ENCODE measurements at places on chromosomes 7 and 10. TPM values are rescaled to one million over a fixed set of nuclear protein-coding genes. Genes with fewer than 3 reads are reported as not detected.

Gene NRAP
- not detected for total RNA-seq

- H3K4me3 ChIP-seq, result no peak overlapping the region
- peaks cover 10% of the 10 kb centered on the region for H3K27me3 ChIP-seq
- DNase-seq, result no peak
- peaks cover 12% of the 10 kb centered on the region for H3K4me1 ChIP-seq
These were observed 78.8 kb upstream of the CPXM2 start for GRCh38 chr10:123970207-123970926.

GRCh38 chr7:151432658-151433521 is 7.1 kb downstream of the CRYGN start:
- DNase-seq, result no peak
- no peak overlapping the region for H3K4me3 ChIP-seq
- H3K27ac ChIP-seq, result no peak overlapping the region
- H3K36me3 ChIP-seq, result no peaks in the 10 kb centered on the region

DNA sequence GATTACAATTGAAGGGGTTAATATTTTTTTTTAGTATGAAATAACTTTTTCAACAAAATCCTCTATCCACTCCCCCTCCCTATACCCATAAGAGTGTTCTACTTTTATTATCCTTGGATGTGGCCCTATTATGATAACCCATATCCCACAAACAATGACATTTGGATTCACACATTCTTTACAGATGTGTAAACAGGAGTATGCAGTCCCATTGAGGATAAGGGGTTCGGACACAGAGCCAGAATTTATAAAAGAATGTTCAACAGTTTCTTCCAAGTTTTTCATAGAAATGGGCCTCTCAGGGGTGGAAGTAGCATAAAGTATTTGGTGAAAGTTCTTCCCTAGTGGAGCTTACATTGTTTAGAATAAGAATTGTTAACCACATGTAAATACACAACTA is 16.1 kb upstream of the PCLO start:
- DNase-seq, result no peak
- no peaks in the 10 kb centered on the region for H3K4me1 ChIP-seq
- H3K36me3 ChIP-seq, result peaks cover 7% of the 10 kb centered on the region
- no peak overlapping the region for H3K27ac ChIP-seq
- H3K27me3 ChIP-seq, result peaks cover 1% of the 10 kb centered on the region
- no peak overlapping the region for H3K4me3 ChIP-seq

Gene SH2B2
- 11.6 TPM for total RNA-seq

Gene RBP3
- total RNA-seq, result not detected

GRCh38 chr10:454860-455259 is 234.6 kb downstream of the DIP2C start:
- DNase-seq, result no peak
- peaks cover 51% of the 10 kb centered on the region for H3K4me1 ChIP-seq
- peaks cover 16% of the 10 kb centered on the region for H3K27me3 ChIP-seq
- H3K4me3 ChIP-seq, result no peak overlapping the region

DNA sequence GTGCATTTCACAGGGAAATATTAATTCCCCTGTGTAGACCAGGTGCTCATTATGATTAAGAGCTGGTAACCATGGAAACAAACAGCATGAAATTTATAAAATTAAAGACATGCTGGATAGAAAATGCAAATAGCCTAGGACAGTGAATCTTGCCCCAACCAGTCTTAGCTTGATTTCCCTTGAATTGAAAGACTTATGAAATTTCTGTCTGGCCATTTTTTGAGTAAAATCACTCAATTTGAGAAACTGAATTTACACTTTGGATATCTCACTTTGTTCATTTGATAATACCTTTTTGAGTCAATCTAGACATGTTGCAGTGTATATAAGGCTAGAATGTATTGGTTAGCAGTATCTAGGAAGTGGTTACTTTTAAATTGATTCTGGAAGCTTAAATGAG is 4.4 kb upstream of the SMIM30 start:
- no peak for DNase-seq
- H3K27ac ChIP-seq, result no peak overlapping the region
- H3K4me1 ChIP-seq, result peaks cover 1% of the 10 kb centered on the region
- no peaks in the 10 kb centered on the region for H3K36me3 ChIP-seq
- H3K4me3 ChIP-seq, result no peak overlapping the region
- no peaks in the 10 kb centered on the region for H3K27me3 ChIP-seq

DNA sequence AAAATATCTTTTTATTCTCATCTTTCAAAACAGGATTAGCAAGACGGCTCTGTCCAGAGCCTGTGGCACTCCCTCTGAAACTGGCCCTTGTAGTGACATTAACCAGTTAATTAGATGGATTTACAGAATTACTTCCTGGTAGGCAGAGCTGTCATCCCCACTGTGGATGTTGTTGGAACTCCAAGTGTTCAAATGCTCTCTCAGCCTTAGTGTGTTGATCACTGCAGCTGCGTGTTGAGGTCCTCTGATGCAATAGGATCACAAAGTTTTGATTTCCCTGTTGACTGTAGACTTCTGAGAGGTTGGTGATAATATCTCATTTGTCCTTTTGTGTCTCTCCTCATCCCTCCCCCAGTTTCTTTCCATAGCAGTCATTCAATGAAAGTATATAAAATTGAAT is 117.3 kb upstream of the CDK6 start:
- H3K27ac ChIP-seq, result no peak overlapping the region
- H3K36me3 ChIP-seq, result peaks cover 8% of the 10 kb centered on the region
- H3K4me1 ChIP-seq, result no peaks in the 10 kb centered on the region
- no peak overlapping the region for H3K4me3 ChIP-seq

Gene CD36
- 1.7 TPM for total RNA-seq

- H3K36me3 ChIP-seq, result peaks cover 7% of the 10 kb centered on the region
- H3K4me3 ChIP-seq, result no peak overlapping the region
- no peak overlapping the region for H3K27ac ChIP-seq
These were observed 344.2 kb upstream of the ADARB2 start for GRCh38 chr10:2081501-2081900.

DNA sequence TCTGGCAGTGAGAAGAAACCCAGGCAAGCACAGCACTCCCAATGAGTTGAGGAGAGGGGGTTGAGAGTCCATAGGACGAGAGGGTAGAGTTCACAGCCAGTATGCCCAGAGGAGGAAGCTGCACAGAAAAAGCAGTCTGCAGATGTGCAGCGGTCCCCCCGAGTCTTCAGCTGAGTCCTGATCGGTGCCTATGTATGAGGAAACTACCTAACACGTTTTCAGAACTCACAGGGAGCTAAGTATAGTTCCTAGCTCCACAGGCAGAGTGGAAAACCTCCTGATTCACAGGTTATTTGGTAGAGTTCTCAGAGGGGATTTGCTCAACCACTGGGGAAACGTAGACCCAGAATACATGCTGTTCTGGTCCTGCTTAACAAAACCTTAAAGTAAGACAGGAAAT is 271.3 kb upstream of the CNTNAP2 start:
- no peak for DNase-seq
- H3K36me3 ChIP-seq, result no peaks in the 10 kb centered on the region
- no peak overlapping the region for H3K4me3 ChIP-seq

DNA sequence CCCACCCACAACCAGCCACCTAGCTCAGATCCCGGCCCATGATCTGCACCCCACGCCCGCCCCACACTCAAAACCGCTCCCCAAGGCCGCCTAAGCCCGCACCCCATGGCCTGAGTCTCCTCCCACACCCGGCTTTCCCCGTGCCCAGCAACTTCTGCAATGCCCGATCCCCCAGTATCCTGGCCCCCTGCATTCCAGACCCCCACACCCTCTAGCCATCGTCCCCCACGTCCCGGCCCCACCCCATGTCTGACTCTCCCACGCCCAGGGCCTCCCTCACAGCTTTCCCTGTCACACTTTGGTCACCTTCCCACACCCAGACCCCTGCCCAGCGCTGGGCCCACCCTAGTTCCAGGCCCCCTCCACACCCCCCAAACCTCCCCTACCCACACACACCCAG is 20.1 kb upstream of the FXYD4 start:
- H3K27ac ChIP-seq, result no peak overlapping the region
- DNase-seq, result no peak
- no peaks in the 10 kb centered on the region for H3K27me3 ChIP-seq
- H3K4me3 ChIP-seq, result no peak overlapping the region

DNA sequence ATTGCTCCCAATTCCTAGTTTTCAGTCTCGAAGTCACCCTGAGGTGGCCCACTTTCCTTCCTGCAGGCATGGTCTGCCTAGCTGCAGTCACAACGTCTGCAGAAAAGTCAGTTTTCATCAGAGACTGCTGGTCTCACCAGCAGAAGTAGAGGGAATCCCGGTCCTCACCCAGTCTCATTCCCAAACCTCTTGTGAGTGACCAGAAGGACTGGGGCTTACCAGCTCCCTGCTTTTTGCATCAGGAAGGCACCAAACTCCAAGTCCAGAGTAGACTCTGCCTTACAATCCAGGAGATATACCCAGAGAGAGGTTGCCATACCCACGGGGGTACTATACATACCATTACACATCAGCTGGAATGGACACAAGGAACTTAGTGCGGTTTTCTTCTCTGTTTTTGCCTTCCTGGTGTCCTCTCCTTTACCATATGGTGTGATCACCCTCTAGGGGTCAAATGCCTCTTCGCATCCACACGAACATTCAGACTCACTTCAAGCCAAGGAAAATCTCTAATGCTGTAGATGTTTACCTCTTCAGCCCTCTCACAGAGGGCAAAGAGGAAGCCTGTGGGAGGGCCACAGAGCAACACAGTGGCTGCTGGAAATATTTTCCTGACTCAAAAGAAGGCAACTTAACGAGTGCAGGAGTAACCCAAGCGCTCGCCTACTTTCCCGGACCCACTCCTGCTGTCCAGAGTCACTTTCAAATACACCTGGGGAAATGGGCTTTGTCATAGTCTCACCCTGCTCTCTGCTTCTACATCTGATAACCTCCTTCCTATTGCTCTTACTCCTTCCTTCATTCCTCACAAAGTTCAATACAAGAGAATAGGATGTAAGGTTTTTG is 220.9 kb downstream of the C7orf25 start:
- no peaks in the 10 kb centered on the region for H3K36me3 ChIP-seq
- no peaks in the 10 kb centered on the region for H3K27me3 ChIP-seq

DNA sequence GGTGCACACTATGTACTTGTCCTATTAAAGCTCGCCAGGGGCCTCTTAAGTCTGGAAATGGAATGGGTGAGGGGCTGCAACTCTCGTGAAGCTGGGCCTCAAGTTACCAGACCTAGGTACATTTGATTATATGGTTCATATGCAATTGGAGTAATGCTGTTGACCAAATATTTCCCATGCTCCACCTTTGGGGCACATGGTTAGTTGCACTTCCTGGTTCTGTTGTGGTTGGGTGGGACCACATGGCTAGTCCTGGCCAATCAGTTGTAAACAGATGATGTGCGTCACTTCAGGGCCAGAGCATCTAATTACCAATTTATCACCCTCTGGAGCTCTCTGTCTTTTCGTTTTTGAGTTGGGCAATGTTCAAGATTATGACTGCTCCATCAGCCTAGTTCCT is 39.5 kb upstream of the OPN4 start:
- H3K4me1 ChIP-seq, result peaks cover 2% of the 10 kb centered on the region
- H3K27me3 ChIP-seq, result peaks cover 1% of the 10 kb centered on the region
- no peaks in the 10 kb centered on the region for H3K36me3 ChIP-seq
- DNase-seq, result no peak
- no peak overlapping the region for H3K27ac ChIP-seq
- no peak overlapping the region for H3K4me3 ChIP-seq

Gene TAS2R3
- 1.6 TPM for total RNA-seq

- no peak for DNase-seq
- H3K4me1 ChIP-seq, result peaks cover 23% of the 10 kb centered on the region
- peak overlapping the region; percentile 45 for H3K27ac ChIP-seq
- H3K4me3 ChIP-seq, result no peak overlapping the region
These were observed 58.3 kb downstream of the SGMS1 start for GRCh38 chr10:50565301-50566083.

Gene HABP2
- not detected for total RNA-seq

Gene ZNF248
- 11.1 TPM for total RNA-seq

Gene SFMBT2
- total RNA-seq, result 9.1 TPM

DNA sequence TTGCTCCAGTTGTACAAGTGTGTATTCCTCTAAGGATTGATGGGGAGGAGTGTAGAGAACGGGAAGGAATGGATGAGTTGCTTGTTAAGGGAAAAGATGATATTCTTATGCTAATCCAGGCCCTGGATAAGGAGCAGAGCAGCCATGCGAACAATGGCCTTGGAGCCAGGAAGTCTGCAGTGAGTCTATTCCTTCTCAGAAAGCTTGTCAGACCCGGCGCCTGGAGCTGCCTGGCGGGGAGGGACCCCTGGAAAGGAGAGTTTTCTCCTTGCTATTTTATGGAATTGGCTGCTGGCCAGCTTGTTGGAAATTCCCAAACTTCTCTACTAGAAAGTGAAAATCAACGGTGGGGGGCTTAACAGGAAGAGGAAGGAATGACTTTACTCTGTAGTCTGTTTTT is 89.1 kb downstream of the MMRN2 start:
- no peaks in the 10 kb centered on the region for H3K36me3 ChIP-seq
- peaks cover 1% of the 10 kb centered on the region for H3K27me3 ChIP-seq
- peak; percentile 33 for DNase-seq
- peaks cover 38% of the 10 kb centered on the region for H3K4me1 ChIP-seq

DNA sequence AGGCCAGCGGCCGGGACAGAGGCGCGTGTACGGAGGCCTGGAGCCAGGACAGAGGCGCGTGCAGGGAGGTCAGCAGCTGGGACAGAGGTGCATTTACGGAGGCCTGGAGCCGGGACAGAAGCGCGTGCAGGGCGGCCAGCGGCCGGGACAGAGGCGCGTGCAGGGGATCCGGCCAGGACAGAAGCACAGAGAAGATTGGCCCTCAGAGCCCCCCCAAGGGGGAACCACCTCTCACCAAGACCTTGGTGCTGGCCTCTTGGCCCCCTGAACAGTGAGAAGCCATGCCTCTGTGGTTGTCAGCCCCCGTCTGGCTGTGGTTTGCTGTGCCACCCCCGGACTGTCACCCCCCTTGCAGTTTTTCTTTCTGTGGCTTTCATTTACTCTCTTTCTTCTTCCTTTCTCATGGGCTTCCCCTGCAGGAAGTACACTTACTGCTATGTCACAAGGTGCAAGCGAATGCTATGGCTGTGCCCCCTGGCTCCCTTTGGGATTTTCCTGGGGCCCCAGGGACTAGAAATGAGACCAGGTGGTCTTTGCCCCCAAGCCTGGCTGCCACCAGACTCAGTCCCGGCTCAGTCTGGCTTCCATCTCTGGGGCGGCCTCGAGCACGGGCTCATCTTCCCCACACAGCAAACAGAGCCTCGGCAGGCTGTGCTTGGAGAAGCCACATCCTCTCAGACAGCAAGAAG is 41.1 kb downstream of the INSIG1 start:
- H3K27me3 ChIP-seq, result peaks cover 4% of the 10 kb centered on the region
- H3K27ac ChIP-seq, result no peak overlapping the region

Gene LBX1
- total RNA-seq, result not detected

Gene FAM237B
- total RNA-seq, result not detected

Data from glutamatergic neuron (in vitro differentiated cells).